ENCODE measurements at places on chromosomes 7 and 10.

GRCh38 chr7:13848681-13849131, 140.8 kb downstream of the ETV1 start:
- no peak for DNase-seq

DNA sequence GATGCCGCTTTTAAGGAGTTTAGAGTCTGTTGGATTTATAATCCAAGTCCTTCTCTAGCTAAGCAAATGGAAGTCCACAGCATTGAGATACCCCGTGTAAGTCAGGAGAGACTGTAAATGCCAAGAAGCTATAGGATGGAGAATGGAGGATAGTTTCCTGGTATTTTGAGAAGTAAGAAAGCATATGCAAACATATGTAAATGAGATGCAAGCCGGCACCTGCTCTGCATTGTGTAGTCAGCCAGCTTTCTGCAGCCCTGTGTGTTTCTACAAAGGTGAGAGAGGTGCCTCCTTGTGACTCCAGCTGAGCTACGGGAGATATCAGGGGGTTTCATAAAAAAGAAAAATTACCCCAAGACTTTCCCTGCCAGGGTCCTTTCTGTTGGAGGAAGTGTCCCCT, 176.3 kb downstream of the RPS24 start:
- no peak for DNase-seq

DNA sequence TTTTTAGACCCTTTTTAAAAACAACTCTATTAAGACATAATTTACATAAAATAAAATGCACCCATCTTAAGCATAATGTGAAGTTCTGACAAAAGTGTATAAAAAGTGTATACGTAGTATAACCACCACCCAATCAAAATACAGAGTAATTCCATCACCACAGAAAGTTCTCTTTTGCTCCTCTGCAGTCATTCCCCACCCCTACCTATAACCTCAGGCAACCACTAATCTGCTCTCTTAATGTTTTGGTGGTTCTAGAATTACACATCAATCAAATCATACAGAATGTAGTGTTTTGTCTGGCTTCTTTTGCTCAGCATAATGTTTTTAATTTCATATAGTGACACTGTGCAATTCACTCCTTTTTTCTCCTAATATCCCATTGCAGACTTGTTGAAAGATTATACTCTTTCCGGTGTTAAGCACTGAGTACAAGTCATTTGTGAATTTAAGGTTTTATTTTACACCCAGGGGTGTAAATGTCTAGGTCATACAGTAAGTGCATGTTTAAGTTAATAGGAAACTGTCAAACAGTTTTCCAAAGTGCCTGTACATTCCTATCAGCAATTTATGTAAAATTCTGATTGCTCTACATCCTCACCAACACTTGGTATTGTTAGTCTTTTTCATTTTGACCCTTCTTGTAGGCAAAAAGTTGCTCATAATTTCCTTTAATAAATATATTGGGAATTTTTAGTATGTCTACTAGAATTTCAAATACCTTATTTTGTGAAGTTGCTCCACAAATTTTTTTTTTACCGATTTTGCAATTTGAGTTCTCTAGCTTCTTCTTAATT, 86.3 kb downstream of the ZFAND4 start:
- no peak for DNase-seq

- no peak for DNase-seq
Observed at GRCh38 chr10:12950583-12951128, 50.9 kb downstream of the CCDC3 start.

Measured in left forelimb (tissue), 1 donor.